ENCODE measurements at places on chromosomes 2 and 18.

DNA sequence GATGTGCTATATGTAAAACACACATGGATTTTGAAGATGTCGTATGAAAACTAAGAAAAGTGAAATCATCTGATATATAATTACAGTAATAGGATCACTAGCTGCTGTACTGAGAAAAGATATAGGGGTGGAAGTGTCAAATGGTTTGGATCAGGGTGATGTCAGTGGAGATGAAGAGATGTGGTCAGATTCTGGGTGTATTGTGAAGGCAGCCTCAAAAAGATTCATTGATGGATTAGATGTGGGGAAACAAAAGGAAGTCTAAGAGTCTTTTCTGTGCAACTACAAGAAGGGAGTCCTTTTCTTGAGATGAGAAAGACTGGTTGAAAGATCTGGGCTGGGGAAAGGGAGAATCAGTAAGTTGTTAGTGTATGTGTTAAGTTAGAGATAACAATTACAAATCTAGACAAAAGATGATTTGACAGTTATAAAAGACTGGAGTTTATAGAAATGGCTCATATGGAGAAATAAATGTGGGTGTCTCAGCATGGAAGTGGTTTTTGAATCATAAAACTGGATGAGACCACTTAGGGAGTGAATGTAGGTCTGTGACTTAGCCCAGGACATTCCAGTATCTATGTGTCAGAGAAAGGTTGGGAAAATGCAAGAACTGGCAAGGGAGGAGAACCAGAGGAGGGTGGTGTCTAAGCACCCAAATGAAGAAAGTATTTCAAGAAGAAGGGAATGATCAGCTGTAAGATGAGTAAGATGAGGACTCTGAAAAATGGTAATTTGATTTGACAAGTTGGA lies 347.4 kb downstream of the PARD3B start:
- DNase-seq: no peak

DNA sequence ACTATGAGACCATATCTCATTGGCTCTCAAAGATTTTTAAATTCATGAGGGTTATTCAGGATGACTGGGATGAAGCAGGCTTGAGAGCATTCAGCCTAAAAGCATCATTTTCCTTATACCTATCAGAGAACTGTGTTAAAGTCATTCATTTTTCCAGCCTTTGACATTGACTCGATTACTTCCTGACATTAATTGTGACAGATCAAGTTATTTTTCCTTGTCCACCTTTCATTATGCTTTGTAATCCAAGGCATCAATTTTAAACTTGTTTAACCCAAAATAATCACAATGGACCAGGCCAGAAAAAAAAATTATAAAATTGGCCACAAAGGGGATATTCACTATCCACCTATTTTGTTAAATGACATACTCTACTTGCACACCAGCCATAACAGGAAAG lies 1606.8 kb upstream of the PIK3C3 start:
- no peak for DNase-seq

DNA sequence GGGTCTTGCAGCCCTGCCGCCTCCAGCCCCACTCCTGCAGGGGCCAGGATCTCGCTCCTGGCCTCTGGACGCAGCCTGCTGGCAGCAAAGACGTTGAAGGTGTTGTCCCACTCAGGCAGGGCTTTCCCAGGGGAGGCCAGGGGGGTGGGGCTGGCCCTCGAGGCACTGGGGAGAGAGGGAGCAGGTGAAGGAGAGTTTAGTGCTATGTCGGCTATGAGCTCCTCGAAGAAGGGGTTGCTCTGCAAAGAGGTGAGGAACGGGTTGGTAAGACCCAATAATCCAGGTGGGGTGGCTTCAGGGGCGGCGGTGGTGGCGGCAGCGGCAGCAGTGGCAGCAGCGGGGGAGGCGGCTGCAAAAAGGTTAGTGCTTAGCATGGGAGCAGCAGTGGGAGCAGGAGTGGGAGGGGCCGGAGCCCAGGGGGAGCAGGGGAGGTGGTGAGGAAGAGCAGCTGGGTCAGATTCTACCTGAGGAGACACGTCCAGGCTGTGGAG lies 9.7 kb upstream of the SFXN5 start:
- no peak for DNase-seq

- no peak for DNase-seq
These were observed 172.8 kb upstream of the RBMS1 start for GRCh38 chr2:160666154-160667060.
